Right lobe of liver (tissue), 6 donors: ENCODE measurements at places on chromosomes 13 and 19. TPM values are rescaled to one million over a fixed set of nuclear protein-coding genes. Genes with fewer than 3 reads are reported as not detected.

The DMRTC2 gene
- not detected for total RNA-seq

The DAND5 gene
- not detected for total RNA-seq

The SLC25A41 gene
- total RNA-seq, result not detected

The NEK5 gene
- total RNA-seq, result not detected

The ZNF83 gene
- total RNA-seq, result 3.5 TPM

The CNN1 gene
- 1.1 TPM for total RNA-seq

The CGB1 gene
- not detected for total RNA-seq

DNA sequence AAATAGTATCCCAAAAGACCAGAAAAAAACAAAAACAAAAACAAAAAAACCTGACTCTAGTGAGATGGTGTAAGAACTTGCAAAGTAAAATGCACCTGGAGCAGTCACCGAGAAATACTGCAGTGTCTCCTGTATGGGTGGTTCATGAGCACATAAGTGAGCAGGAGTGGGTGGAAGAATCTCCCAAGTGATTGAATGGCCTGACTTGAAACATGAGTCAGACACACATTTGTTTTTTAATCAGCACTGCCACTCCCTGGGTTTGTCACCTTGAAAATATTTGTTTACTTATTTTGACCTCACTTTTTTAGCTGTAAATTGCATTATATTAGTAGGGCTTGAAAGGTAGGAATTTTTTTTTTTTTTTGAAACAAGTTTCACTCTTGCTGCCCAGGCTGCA, 2.0 kb downstream of the ZNF431 start:
- no peak for DNase-seq
- H3K36me3 ChIP-seq, result no peaks in the 10 kb centered on the region
- H3K27me3 ChIP-seq, result no peaks in the 10 kb centered on the region
- H3K27ac ChIP-seq, result no peak overlapping the region
- no peaks in the 10 kb centered on the region for H3K4me1 ChIP-seq
- H3K4me3 ChIP-seq, result no peak overlapping the region

- no peaks in the 10 kb centered on the region for H3K4me1 ChIP-seq
- H3K36me3 ChIP-seq, result no peaks in the 10 kb centered on the region
- DNase-seq, result no peak
- no peaks in the 10 kb centered on the region for H3K27me3 ChIP-seq
Observed at GRCh38 chr13:113053376-113053775, 52.2 kb upstream of the F7 start.

GRCh38 chr13:54627646-54628372, 1599.2 kb downstream of the OLFM4 start:
- H3K4me3 ChIP-seq, result no peak overlapping the region
- no peaks in the 10 kb centered on the region for H3K27me3 ChIP-seq
- H3K4me1 ChIP-seq, result no peaks in the 10 kb centered on the region
- no peak overlapping the region for H3K27ac ChIP-seq
- no peak for DNase-seq

GRCh38 chr13:45219938-45220375, 19.1 kb upstream of the KCTD4 start:
- no peaks in the 10 kb centered on the region for H3K27me3 ChIP-seq
- H3K4me3 ChIP-seq, result peak overlapping the region; percentile 28
- peak overlapping the region; percentile 71 for H3K27ac ChIP-seq
- no peaks in the 10 kb centered on the region for H3K4me1 ChIP-seq
- no peaks in the 10 kb centered on the region for H3K36me3 ChIP-seq

DNA sequence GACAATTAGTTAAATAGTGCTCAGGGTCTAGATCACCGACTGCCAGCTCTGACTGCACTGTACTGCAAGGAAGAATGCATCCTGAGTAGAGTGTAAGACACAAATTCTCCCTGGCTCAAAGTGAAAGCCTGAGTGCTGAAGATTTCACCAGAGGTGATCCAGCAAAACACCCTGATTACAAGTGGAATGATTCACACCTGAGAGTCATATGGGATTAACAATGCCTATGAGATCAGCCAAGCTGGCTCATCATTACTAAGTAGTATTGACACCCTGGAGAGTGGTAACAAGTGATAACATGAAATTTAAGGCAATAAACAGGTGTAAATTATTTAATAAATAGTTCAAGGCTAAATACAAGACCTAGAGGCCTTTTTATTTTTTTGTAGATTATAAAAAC, 403.8 kb upstream of the PRR20A start:
- H3K4me3 ChIP-seq, result no peak overlapping the region
- H3K4me1 ChIP-seq, result no peaks in the 10 kb centered on the region
- H3K27ac ChIP-seq, result no peak overlapping the region
- no peaks in the 10 kb centered on the region for H3K36me3 ChIP-seq

DNA sequence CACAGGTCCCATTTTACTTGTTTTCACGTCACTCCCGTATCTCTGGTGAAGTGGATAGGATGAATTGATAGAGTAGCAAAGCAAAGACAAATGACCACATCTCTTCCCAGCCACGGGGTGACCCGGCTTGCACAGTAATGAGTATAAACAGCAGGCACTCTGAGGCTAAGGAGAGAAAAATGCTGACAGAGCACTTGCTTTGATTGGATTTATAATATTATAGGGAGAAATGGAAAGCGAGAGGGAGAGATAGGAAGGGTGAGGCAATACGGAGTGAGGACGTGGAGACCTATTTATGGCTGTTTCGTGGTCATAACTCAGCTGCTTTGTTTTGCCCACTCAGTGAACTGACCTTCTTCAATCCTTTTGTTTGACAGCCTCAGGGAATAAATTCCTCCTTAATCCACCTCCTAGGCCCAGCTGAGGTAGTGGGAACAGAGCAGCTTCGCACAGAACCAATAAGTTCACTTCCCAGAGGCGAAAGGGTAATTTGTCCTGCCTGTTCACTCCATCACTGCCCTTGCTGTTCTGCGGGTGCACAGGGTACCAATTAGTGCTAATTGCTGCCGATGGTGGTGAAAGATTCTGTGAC, 68.6 kb downstream of the ERCC5 start:
- no peaks in the 10 kb centered on the region for H3K36me3 ChIP-seq
- no peaks in the 10 kb centered on the region for H3K4me1 ChIP-seq
- no peak overlapping the region for H3K4me3 ChIP-seq
- no peak for DNase-seq

GRCh38 chr13:46202966-46203365, 8.8 kb upstream of the LRRC63 start:
- no peaks in the 10 kb centered on the region for H3K4me1 ChIP-seq
- no peak overlapping the region for H3K4me3 ChIP-seq
- no peaks in the 10 kb centered on the region for H3K27me3 ChIP-seq
- no peak for DNase-seq

DNA sequence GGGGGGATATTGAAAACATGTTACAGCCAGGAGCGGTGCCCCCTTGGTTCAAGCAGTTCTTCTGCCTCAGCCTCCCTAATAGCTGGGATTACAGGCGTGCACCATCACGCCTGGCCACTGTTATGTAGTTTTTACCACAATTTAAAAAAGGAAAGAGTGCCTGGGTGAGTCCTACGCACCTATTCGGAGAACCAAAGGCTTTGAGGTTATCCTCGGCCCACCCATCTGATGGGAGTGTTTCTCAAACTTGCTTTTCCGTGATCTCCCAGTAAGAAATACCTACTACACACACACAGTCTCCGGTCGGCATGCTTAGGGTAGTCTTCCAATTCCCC, 4.2 kb upstream of the GP6 start:
- no peak overlapping the region for H3K27ac ChIP-seq
- no peaks in the 10 kb centered on the region for H3K4me1 ChIP-seq
- H3K27me3 ChIP-seq, result no peaks in the 10 kb centered on the region
- no peak for DNase-seq
- no peak overlapping the region for H3K4me3 ChIP-seq

- no peaks in the 10 kb centered on the region for H3K36me3 ChIP-seq
- H3K27ac ChIP-seq, result no peak overlapping the region
- H3K4me1 ChIP-seq, result no peaks in the 10 kb centered on the region
- H3K4me3 ChIP-seq, result no peak overlapping the region
Observed at GRCh38 chr19:30593356-30593755, 221.2 kb downstream of the ZNF536 start.

DNA sequence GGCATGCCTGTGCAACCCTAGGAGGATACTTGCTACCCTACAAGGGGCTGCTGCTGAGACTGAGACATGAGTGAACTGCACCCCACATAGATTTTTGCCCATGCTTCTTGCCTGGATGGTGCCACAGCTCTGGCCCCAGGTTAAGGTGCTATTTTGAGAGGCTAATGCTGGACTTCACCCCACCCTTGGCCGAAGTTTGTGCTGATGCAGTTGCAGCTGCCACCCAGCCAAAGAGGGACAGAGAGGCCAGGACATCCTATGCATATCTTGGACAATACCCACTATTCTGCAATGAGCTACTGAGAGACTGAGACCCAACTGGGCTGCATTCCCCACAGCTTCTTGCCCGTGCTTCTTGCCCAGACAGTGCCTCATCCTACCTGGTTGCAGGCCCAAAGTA, 34.6 kb downstream of the NHLRC3 start:
- H3K4me1 ChIP-seq, result no peaks in the 10 kb centered on the region
- no peak for DNase-seq
- H3K4me3 ChIP-seq, result no peak overlapping the region
- no peaks in the 10 kb centered on the region for H3K27me3 ChIP-seq
- H3K36me3 ChIP-seq, result no peaks in the 10 kb centered on the region
- no peak overlapping the region for H3K27ac ChIP-seq

DNA sequence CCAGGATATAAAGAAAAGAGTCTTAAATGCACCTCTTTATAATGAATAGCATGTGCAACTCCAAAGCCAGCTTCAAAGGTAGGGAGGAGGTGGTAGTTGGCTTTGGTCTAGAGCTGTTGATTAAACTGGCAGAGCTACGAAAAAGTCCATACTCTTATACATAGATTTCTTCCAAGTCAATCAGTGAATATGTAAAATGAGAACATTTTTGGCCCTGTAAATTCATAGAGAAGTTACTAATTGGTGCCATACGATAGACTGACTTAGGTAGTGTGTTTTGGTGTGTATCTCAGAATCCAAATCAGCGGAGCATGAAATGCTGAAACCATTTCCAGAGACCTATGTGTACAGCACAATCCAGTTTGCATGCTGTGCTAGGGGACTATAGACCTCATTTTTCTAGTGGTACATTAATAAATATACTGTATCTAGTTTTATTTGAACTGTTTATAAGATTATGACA, 17.1 kb upstream of the DPY19L3 start:
- DNase-seq, result no peak
- H3K4me3 ChIP-seq, result no peak overlapping the region
- no peaks in the 10 kb centered on the region for H3K27me3 ChIP-seq
- peaks cover 8% of the 10 kb centered on the region for H3K36me3 ChIP-seq

DNA sequence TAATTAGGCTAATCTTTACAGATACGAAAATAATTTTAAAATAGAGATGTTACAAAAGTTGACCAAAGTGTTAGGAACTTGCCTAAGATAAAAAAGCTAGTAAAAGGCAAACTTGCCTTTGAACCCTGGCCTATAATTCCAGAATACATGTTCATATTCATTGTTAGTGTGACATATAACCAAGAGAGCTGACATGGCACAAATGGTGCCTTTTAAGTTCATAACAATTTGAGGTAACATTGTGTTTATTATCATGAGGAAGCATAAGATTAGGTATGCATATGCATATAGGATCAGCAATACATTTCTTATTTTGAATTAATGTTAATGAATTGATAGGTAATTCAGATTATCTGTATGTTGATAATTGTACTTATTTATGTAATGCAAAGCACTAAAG, 1537.9 kb upstream of the PRR20A start:
- no peaks in the 10 kb centered on the region for H3K4me1 ChIP-seq
- no peaks in the 10 kb centered on the region for H3K36me3 ChIP-seq
- no peak overlapping the region for H3K4me3 ChIP-seq
- DNase-seq, result no peak
